NCI-H774 (cell line): ENCODE measurements at places on chromosomes 13 and 19.

- peak; percentile 39 for DNase-seq
Measured at GRCh38 chr13:97028441-97029299, 34.4 kb upstream of the OXGR1 start.

GRCh38 chr13:75360170-75360569 is 121.8 kb downstream of the TBC1D4 start:
- DNase-seq, result no peak

- no peak for DNase-seq
Measured at GRCh38 chr13:83150616-83151307, 731.5 kb downstream of the SLITRK1 start.

- DNase-seq, result no peak
Measured at GRCh38 chr13:101053301-101054093, 362.8 kb downstream of the NALCN start.

DNA sequence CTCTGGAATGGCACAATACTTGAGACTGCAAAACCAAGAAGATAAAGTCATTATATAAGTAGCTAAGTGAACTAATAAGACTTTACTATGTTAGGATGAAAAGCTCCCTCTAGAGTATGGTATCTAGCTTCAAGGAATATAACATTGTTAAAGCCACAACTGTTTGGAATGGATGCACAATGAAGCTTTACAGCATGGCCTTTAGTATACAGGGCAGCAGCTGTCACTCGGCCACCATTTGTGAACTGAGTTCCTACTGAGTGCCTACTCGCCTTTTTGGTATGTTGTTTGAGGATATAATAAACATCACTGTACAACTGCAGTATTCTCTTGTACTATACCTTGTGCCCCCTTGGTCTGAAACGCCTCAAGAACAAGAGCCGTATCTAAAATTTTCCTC is 6.8 kb downstream of the ALG5 start:
- DNase-seq, result no peak

- DNase-seq, result no peak
Measured at GRCh38 chr13:31794452-31794851, 55.1 kb downstream of the RXFP2 start.

DNA sequence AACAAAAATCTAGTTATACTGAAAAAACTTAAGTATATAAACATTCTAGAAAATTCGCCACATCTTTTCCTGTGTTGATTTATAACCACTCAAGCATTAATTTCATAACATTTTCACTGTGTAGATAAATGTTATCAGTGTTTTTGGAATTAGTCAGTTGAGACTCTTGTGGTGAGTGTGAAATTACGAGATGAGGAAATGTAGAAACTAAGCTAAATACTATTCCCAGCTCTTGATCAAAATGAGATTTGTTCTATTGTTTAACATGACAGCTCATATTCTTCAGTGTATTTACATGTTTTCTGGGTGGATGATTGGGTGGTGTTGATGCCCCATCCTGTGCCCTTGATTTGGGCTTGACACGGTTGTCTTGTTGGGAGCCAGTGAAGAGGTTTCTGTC is 406.8 kb downstream of the DACH1 start:
- DNase-seq, result no peak

DNA sequence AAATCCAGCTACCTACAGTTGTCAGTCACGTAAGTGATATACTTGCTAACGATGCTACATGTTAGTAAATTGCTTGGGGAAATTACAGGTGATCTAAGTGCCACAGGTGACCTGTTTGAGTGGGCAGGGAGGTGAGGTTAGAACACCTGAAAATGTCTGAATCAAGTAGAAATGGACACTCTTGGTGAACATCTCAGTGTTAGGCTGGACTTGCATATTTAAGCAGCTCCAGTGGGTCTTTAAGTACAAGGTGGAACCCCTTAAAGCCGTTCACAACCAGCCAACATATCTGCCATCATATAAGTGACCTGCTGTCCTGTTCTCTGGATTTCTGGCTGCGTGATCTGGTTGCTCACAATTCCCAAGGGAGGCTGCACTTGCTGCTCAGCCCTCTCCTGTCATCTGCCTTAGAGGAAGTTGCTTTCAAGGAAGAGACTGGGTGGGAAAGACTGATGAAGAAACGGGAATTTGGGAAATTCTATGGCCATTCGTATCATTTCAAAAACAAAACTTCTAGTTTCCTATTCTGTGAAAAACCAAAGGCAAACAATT is 244.0 kb downstream of the DCLK1 start:
- no peak for DNase-seq

GRCh38 chr19:1807030-1807694 is 4.9 kb downstream of the ATP8B3 start:
- no peak for DNase-seq

DNA sequence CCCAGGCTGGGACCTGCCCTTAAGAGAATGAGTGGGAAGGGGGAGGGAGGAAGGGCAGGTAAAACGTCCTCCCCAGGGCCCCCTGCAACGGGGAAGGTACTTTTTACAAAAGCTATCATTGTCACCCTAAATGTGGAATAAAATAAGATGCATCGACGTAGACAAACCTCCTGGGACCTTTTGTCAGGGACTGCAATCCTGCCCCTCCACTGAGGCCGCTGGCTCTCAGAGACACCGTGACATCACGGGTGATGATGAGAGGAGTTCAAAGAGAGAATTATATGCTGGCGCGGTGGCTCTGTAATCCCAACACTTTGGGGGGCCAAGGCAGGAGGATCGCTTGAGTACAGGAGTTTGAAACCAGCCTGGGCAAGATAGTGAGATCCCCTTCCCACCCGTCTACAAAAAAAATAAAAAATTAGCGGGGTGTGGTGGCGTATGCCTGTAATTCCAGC is 1.8 kb upstream of the MYBPC2 start:
- no peak for DNase-seq

GRCh38 chr13:90185734-90186133 is 1161.8 kb upstream of the MIR17HG start:
- DNase-seq, result no peak

DNA sequence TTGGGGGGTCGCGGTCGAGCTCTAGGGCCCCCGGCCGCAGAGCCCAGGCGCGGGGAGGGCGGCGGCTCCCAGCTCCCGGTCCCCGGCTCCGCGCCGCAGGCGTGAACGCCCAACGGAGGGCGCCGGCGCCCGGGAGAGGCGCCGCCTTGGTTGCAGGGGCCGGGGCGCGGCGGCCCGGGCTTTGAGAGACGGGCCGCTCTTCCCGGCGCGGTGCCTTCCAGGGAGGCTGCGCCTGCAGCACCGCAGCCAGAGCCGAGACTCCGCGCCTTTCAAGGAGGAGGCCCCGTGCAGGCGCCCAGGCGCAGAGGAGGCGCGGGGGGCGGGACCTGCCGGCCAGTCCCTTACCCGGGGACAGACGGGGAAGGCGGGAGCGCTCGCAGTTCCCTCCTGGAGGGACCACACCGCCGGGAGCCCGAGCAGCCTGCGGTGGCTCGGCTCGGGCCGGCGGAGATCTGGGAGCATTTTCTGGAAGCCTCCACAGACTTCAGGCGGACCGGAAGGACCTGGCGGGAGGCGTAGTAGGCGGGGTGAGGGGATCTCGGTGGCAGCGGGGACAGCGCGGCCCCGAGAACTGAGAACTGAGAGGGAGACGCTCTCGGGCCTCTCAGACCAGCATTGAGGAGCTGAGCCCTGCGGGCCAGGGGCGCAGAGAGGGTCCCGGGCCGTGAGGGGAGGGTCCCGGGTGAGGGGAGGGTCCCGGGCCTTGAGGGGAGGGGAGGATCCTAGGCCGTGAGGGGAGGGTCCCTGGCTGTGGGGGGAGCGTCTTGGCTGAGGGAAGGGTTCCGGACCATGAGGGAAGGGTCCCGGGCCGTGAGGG is 25.5 kb upstream of the MCF2L start:
- peak; percentile 78 for DNase-seq

- DNase-seq, result no peak
Measured at GRCh38 chr13:87906411-87906810, 235.2 kb downstream of the SLITRK5 start.

DNA sequence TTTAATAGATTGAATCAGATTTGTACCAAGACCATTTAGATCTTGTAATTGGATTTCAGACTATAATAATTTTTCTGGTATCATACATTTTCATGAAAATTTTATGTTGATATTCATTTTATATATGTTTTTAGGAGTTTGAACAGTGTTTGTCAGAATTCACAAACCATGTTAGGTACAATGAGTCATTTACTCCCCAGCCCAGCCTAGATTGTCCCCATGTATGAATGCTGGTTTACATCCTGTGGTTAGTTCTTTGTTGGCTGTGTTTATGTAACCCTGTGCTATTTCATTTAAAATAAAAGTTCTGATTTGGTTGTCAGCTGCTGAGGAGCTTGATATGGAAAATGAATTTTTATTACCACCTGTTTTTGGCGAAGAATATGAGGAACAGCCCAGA is 96.7 kb downstream of the GJA3 start:
- no peak for DNase-seq

GRCh38 chr13:103325672-103326071 is 259.5 kb upstream of the SLC10A2 start:
- DNase-seq, result no peak

GRCh38 chr13:21020176-21020575 is 41.2 kb downstream of the LATS2 start:
- DNase-seq, result no peak

GRCh38 chr13:96782186-96782585 is 212.1 kb downstream of the OXGR1 start:
- DNase-seq, result no peak

DNA sequence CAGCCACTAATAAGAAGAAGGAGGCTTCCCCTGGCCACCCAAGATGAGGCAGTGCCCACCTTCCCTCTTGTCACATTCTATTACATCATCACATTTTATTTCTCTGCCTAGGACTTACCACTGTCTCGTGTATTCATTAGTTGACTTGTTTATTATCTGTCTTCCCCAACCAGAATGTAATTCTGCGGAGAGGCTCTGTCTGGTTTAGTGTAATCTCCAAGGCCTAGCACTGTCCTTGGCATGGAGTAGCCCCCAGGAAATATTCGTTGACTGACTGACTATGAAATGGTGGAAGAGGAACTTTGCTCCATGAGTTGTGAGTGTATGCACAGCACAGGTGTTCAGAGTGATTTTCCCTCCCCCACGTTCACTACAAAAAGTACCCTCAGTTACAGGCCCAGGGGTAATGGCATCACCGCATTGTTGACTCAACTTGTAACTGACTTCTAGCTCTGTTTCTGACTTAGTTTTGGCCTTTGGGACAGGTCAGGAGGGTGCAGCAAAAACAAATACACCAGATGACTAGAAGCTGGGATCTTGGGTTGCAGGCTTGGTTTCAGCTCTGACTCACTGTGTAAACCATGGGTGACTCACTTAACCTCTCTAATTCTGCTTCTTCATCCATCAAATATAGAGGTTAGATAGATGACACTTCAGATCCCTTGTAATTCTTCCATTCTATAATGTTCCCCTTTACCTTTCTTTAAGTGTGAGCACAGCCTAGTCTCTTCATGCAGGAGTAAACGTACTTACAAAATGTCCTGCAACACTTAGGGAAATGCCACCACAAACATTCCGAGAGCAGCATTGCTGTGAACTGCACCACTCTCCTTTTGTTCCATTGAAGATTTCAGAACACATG is 229.7 kb downstream of the KCNRG start:
- DNase-seq, result no peak

DNA sequence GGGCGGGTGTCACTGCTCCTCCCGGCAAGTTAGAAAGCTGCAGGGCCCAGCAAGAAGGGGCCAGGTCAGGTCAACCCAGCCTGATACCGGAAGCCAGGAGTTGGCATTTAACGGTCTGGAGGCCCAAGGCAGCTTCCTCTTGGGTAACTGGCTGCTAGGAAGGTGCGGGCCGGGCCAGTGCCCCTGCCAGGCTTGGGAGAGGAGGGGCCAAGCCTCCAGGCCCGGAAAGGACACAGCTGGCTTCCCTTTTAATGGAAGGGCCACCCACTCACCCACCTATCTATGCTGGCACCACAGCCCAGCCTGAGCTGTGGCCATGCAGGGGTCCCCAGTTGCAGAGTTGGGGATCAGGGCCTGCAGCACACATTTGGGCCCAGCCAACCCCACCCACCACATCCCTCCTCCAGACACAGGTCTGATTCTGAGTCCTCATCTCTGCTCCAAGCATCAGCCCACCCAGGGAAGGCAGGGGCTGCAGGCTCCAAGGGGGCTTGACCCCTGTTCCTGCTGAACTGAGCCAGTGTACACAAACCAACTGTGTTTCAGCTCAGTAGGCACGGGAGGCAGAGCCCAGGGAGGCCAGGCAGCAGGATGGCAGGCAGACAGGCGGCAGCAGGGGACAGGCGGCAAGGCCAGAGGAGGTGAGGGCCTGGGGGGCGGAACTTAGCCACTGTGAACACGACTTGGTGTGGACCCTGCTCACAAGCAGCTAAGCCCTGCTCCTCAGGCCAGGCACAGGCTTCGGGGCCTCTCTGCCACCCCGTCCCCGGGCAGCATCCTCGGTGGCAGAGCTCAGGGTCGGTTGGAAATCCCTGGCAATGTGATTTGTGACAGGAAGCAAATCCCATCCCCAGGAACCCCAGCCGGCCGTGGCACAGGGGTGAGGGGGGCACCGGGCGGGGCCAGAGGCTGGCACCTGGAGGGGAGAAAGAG is 40.8 kb downstream of the ZSWIM4 start:
- no peak for DNase-seq

DNA sequence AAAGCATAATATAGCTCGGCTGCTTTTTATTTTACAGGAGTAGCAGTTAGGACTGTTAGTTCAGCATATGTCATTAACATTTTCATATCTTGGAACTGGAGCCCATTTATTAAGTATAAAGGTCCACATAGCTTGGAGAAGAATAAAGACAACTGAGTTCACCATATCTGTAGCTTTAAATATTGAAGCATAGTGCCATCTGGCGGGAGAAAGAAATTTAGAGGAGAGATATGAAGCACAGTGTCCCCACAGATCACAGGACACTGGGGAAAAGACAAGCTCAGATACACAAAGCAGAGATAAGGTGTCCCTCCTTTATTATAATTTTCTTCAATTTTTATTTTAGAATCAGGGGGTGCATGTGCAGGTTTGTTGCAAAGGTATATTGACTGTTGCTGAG is 104.7 kb upstream of the FREM2 start:
- DNase-seq, result peak; percentile 42

GRCh38 chr19:23596872-23597271 is 90.1 kb downstream of the ZNF675 start:
- DNase-seq, result no peak

- DNase-seq, result no peak
Measured at GRCh38 chr19:5811117-5811516, 6.2 kb downstream of the NRTN start.

DNA sequence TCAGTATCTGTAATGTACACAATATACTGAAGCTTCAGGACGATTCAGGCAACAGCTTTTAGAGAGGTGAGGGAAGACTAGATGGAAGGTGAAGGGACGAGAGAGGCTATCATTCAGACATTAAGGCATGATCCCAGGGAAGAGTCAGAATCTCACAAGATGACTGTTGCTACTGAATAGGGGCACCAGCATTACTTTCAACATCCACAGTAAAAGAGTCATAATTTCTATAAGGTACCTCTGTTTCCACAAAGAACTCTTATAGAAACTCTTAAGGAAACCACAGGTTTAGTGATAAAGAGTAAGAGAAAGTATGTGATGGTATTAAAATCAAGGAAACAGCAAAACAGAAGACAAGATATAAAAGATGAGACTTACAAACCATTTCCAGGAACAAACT is 23.0 kb downstream of the LCP1 start:
- DNase-seq, result no peak
